ENCODE measurements at places on chromosomes 4 and X.

GRCh38 chrX:106039920-106040319, 1.4 kb upstream of the SERPINA7 start:
- DNase-seq = no peak

DNA sequence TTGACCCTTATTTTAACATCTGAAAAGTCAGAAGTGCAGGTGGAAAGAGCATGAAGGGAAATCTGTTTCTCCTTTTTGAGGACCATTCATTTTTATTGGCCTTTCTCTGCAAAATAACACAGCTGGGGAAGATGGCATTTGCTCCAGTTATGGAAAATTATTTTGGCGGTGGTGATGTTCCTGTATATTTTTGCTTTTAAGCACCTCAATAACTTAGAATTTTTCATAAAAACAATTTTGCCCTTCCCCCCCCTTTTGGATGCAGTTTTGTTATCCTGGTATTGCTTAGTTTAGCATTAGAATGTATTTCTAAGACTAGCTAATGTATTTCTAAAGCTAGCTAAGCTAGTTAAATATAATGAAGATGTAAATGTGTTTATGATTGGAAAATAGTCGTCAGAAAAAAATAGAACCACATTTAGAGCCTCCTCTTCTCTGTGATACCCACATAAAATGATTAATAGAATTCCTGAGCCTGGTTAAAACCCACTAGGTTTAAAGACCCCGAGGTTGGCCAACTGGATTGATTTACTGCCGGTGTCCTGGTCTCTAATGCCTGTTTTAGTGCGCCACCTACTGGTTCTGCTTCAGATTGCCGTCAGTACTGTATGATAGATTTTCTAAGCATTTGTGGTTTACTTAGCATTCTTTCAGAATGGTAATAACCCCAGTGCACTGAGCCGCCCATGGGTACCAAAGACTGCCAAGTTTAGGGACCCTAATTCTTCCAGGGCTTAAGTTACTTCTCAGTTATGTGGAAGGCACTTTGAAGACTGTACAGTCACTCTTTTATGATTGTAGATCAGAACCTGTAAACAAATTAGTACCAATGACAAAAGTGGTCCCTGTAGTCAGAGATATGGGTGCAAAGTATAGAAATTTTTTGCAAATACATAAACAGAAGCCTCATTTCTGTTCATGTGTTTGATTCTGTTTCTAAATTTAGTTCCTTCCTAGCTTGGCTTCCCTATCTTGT, 11.4 kb downstream of the KLF3 start:
- no peak for DNase-seq

- DNase-seq = no peak
Observed at GRCh38 chr4:25085671-25086070, 54.9 kb upstream of the LGI2 start.

DNA sequence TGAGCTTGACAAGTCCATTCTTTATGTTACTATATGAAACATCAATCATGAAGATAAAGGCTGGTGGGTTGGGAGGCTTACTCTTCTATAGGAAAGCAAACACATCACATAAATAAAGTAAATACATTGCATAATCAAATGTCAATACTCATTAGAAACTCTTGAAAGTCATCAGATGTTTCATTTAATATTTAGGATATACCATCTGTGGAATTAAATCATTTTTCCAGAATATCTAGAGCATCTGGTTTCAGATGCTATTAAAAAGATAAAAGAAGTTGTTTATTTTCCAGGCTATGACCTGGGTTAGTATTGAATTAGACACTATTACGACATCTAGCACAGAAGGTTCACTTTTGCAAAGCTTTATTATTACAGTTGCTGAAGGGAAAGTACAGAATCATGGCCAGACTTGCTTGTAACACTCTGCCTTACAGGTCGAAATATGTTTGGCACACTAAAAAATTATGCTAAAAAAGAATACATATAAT, 72.6 kb downstream of the METTL14 start:
- no peak for DNase-seq

DNA sequence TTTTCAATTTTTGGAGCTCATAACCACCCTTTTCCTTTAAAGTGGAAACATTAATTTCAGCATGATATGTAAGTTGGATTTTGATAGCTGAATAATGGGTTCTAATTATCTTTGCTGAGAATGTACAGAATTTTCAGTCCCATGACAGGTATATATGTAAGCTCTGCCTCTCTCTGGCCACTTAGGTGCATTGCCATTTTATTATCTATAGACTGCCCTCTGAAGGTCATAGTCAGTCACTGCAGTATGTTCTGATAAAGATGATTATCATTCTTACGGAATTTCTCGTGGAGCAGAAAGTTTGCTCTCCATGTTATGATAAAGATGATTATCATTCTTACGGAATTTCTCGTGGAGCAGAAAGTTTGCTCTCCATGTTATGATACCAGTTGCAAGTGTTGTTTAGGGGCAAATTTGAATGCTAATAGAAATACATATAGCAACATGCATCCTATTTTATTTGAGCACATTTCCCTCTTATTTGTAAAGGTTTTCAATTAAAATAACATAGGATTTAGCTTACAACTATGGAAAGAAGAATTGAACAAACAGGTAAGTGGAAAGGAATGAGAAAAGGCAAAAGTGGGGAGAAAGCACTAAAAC, 10.4 kb downstream of the AFP start:
- no peak for DNase-seq

- no peak for DNase-seq
Observed at GRCh38 chrX:17846045-17846444, 15.1 kb downstream of the RAI2 start.

DNA sequence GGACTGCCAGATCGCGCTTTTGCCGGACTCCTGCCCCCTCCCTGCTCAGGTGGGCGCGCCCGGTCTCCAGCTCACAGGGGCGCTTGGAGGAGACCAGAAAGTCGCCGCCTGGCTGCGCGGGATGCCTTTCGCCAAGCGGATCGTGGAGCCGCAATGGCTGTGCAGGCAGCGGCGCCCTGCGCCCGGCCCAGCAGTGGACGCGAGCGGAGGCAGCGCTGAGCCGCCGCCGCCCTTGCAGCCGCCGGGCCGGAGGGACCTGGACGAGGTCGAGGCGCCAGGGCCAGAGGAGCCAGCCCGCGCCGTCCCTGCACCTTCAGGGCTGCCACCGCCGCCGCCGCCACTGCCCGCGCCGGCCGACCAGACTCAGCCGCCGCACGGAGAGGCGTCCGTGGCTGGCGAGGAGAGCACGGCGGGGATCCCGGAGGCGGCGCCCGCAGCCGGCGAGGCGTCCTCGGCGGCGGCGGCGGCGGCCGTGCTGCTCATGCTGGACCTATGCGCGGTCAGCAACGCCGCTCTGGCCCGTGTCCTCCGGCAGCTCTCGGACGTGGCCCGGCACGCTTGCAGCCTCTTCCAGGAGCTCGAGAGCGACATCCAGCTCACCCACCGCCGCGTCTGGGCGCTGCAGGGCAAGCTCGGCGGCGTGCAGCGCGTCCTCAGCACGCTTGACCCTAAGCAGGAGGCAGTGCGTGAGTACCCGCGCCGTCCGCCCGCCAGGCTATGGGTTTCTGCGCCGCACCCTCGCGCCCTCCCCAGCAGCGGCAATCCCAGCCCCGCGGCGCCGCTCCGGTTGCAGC, 834 bp downstream of the NHS start:
- DNase-seq = peak; percentile 7

All from cortex of kidney (tissue), 1 donor.